Activated CD4-positive, alpha-beta T cell treated with anti-CD3 and anti-CD28 coated beads for 36 hours (primary cell): ENCODE measurements at places on chromosomes 2 and 18.

DNA sequence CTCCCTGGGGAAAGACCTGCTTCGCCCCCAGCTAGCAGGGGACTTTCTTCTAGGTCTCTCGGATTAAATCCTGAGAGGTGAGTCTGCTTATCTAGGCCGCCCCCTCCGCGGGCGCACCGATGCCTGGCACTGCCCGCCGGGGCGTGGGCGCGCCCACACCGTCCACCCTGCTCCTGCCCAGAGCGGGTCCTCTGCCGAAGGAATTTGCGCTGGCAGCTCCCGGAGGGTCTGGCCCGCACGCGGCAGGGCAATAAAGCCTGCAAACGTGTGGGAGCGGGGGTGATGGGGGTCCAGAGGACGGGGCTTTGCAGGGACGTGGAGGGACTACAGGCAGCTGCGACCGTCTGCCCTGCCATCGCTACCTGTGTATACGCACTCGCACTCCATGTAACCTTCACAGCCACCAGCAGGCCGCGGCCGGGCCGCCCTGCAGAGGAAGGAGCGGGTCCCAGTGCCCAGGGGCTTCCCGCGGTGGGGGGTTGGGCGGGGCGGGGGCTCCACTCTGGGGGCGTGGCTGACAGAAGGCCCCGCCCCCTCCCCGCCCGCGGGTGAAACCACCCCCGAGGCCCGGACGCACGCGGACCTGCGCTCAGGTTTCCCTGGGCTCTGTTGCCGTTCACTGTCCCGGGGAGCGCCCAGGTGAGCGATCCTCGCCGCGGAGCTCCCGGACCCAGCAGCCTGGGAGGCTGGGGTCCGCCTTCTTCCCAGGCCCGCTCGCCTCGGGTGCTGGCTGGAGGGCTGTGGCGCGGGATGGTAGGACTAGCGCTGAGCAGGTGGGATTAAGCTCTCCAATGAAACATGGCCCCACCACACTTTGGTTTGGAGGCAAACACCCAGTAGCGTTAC, 174.5 kb upstream of the HS6ST1 start:
- DNase-seq = no peak

DNA sequence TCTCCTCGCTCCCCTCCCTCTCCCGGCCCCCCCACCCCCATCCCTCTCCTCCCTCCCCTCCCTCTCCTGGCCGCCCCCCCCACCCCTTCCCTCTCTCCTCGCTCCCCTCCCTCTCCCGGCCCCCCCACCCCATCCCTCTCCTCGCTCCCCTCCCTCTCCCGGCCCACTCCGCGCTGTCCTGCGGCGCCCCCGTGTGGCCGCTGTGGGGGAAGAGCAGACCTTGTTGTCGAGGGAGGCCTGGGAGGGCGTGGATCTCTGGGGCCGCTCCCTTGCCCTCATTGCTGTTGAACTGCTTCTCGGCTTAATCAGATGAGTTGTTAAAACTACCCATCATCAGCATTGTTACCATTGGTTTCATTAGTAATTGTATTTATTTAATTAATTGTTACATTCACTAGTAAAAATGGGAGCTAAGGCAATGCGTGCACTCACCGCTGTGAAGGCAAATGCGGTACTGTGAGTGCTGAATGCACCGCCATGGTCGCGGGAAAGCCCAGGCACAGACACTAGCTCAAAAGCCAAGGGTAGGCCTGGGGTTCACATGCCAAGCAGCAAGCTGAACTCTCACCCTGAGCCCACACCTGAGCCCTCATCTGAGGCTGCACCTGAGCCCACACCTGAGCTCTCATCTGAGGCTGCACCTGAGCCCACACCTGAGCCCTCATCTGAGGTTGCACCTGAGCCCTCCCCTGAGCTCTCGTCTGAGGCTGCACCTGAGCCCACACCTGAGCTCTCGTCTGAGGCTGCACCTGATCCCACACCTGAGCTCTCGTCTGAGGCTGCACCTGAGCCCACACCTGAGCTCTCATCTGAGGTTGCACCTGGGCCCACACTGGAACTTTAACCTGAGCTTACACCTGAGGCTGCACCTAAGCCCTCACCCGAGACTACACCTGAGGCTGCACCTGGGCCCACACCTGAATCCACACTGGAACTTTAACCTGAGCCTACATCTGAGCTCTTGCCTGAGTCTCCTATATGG, 8.8 kb downstream of the RTP5 start:
- DNase-seq = peak; percentile 88

GRCh38 chr2:25825238-25825637, 53.0 kb downstream of the ASXL2 start:
- DNase-seq = peak; percentile 73

GRCh38 chr2:74524955-74525716, 895 bp downstream of the DQX1 start:
- no peak for DNase-seq

DNA sequence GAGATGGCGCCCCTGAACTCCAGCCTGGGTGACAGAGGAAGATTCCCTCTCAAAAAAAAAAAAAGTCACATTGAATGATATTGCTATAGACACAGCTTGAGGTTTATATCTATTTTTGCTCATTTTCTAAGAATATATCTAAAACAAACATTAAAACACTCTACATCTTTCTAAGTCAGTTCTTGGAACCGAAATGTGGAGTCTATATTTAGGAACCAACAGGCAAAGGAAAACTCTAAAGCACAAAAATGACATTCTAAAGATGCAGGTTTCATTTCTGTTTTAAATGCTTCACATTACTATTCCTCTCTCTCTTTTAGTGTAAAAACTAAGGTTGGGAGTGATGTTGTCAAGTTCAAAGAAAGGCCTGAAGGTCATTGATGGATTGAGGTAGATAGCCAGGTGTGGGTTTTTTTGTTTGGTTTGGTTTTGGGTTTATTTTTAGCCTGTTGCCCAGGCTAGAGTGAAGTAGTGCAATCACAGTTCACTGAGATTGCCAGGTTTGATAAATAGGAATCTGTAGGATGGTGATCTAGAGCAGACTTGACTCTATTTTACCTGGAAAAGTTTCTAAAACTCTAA, 194.0 kb upstream of the RBBP8 start:
- no peak for DNase-seq

GRCh38 chr18:59918320-59918755, 18.5 kb downstream of the PMAIP1 start:
- peak; percentile 45 for DNase-seq

GRCh38 chr2:9037166-9037565, 33.7 kb upstream of the MBOAT2 start:
- DNase-seq = no peak

GRCh38 chr18:45056926-45057325, 376.2 kb downstream of the SETBP1 start:
- DNase-seq = no peak
